ENCODE measurements at places on chromosomes 7 and 10.

DNA sequence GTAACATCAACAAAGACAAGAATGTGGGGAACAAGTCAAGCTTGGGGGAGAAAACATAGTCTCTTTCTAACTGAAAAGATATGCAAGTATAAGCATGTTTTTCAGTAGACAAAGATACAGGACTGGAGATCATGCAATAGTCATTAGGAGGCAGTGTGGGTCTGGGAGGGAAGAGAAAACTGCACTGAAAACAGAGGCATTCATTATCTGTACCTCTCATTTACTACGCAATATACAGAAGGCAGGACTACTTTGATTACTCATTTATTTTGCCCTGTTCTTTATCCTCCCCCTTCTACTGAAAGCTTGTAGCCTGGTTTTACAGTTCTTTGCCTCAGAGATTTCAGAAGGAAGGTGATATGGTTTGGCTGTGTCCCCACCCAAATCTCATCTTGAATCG is 341.2 kb downstream of the CRPPA start:
- no peak for DNase-seq

- no peak for DNase-seq
Measured at GRCh38 chr7:30681815-30682211, 443 bp downstream of the CRHR2 start.

DNA sequence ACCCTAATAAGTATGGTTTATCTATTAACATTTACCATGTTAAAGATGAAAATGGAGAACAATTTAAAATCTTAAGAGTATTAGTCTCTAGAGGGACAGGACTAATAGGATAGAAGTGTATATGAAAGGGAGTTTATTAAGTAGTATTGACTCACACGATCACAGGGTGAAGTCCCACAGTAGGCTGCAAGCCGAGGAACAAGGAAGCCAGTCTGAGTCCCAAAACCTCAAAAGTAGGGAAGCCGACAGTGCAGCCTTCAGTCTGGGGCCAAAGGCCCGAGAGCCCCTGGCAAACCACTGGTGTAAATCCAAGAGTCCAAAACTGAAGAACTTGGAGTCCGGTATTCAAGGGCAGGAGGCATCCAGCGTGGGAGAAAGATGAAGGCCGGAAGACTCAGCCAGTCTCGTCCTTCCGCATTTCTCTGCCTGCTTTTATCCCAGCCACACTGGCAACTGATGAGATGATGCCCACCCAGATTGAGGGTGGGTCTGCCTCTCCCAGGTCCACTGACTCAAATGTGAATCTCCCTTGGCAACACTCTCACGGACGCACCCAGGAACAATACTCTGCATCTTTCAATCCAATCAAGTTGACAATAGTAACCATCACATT is 140.8 kb upstream of the FAM20C start:
- DNase-seq: no peak

DNA sequence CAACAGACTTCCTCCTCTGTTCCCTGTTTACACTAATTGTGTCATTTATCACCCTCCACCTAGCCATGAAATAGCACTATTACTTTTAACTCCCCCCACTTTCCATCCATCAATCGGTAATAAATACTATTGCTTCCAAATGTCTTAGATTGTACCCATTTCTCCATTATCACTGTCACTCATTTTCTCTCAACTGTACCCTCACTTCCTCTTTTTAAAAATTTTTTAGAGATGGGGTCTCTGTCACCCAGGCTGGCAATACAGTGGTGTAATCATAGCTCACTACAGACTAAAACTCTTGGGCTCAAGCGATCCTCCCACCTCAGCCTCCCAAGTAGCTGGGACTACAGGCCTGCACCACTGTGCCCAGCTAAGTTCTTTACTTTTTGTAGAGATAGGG is 123.5 kb upstream of the EGR2 start:
- DNase-seq: no peak

GRCh38 chr7:50650057-50650664 is 85.0 kb upstream of the DDC start:
- peak; percentile 42 for DNase-seq

DNA sequence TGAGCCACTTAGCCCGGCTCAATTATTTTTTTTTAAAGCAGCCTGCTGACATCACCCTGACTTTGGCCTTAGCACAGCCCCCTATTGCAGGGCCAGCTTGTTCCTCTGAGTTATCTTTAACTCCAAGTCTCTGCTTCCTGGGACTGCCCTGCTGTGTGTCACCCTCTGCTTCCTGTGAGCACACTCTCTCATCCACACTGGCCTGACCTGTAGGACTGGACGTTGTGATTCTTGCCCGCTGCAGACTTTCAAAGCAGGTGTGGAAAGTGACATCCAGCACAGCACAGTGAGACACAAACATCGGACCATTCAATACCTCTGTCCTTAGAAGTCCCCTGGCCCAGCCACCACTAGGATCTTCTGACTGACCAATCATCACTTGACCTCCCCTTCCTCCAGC is 26.4 kb upstream of the HSPA12A start:
- DNase-seq: no peak

GRCh38 chr7:42104231-42104630 is 132.8 kb downstream of the GLI3 start:
- DNase-seq: no peak

- no peak for DNase-seq
Measured at GRCh38 chr7:137625197-137625596, 221.6 kb downstream of the DGKI start.

GRCh38 chr7:135731-136645 is 56.4 kb upstream of the FAM20C start:
- DNase-seq: no peak

DNA sequence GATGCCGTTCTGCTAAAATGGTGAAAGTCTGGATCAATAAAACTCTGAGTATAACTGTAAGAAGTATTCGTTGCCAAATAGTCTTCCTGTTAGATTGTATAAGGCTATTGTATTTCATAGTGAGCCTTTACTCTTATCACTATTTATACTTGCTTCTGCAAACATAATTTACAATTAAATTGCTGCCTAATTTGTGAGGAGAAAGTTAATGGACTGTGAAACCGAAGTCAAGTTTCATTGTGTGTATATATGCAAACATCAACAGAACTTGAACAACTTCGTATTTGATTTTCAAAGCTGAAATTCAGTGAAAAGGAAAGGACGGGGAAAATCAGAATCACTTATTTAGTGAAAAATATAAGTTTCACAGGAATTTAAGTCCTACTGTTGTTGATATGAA is 135.9 kb upstream of the CCDC6 start:
- peak; percentile 22 for DNase-seq

GRCh38 chr10:101570428-101571270 is 17.4 kb downstream of the POLL start:
- DNase-seq: peak; percentile 42

GRCh38 chr7:101728128-101728527 is 89.3 kb upstream of the CUX1 start:
- no peak for DNase-seq

DNA sequence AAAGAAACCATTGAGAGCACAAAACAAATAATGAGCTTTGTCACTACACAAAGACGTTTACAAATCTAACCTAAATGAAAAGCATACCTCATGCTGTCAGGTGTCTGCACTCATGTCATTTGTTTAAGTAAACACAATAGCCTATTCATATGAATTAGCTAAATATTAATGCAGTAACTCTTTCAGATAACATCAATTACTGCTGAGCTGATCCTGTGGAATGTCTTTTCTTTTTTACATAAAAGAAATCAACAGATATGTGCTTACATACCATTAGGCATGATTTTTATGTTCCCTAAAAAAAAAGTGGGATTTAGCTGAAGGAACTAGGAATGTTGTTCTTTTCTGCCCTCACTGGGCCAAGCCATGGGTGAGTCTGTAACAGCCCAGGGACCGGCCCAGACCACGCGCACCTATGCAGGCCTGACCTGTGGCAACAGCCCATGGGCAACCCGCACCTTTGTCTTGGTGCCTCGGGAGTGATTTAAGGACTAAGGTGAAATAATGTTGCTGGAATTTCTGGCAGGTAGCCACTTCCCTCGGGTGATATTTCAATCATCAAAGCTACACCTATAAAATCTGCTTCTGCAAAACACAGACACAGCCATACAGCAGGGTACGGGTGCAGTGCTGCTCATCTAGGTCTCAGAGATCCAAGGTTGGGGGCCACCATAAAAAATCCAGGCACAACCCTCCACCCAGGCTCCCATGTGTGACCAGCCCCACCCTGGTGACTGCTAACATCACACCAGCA is 44.6 kb downstream of the FGFR2 start:
- peak; percentile 31 for DNase-seq

- DNase-seq: no peak
Measured at GRCh38 chr7:47591655-47592572, 10.0 kb upstream of the TNS3 start.

GRCh38 chr7:73954861-73955260 is 73.1 kb upstream of the ELN start:
- DNase-seq: no peak

DNA sequence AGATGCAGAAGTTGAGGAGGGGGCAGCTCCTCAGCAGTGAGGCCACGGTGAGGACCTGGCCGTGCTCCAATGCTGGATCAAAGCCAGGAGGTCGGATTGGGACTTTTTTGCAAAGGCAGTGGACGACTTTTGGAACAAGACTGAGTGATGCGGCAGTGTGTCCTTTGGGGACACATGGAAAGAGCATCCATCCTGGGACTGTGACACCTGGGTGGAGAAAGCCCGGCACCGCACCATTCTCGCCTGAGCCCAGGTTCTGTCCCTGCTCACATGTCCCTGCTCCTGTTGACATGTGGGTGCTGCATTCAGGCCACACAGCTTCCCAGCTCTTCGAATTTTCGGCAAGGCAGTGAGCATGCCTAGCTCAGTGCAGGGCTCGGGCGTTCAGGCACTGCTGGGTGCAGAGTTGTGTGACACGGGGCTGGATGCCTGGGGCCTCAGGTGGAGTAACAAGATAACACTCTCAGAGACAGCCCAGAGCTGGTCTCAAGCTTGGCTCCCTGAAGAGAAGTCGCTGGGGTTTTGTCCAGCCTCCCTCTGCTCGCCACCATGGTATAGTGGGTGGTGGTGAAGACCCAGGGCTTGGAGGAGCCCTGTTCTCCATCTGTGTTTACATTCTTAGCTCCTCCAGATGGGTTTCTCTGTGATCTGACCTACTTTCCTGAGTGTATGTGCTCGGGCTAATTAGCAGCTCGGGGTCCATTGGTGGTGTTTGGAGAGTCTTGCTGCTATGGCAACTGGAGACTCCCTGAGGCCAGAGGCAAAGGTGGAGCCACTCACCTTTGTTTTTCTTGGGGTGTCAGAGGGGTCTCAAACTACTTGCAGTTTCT is 111.7 kb upstream of the BTBD16 start:
- peak; percentile 58 for DNase-seq

- no peak for DNase-seq
Measured at GRCh38 chr7:37446371-37446770, 2.3 kb downstream of the ELMO1 start.

DNA sequence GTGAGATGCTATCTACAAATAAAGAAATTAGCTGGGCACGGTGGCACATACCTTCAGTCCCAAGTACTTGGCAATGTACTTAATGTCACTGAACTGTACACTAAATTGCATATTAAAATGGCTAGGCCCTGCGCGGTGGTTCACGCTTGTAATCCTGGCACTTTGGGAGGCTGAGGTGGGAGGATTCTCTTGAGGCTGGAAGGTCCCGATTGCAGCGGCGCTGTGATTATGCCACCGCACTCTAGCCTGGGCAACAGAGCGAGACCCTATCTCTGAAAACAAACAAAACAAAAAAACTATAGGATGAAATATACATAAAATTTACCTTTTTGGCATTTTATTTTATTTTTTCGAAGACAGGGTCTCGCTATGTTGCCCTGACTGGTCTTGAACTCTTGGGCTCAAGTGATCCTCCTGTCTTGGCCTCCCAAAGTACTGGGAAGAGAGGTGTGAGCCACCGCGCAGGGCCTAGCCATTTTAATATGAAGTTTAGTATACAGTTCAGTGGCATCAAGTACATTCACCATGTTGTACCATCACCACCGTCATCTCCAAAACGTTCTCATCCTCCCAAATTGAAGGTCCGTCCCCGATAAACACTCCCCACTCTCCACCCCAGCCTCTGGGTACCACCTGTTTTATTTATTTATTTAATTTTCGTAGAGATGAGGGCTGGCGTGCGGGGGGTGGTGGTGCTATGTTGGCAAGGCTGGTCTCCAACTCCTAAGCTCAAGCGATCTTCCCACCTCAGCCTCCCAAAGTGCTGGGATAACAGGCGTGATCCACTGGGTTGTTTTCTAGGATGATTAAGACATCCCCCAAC is 1.3 kb upstream of the EIF3B start:
- DNase-seq: peak; percentile 85

DNA sequence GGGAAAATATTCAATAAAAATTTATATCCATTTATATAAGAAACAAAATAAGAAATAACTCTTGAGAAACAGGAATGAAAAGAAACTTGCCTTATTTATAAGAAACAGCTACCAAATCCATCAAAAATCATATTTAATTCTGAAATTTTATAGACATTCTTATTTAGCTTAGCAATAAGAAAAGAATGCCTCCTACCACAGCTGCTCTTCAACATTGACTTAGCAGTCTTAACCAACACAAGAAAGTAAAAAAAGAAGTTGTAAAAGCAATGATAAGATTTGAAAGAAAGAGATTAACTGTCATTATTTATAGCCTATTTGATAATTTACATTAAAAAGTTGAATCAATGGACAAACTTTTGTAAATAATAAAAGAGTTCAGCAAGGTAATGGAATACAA is 212.8 kb downstream of the ZNF365 start:
- no peak for DNase-seq

GRCh38 chr10:98097616-98098015 is 36.8 kb upstream of the R3HCC1L start:
- peak; percentile 53 for DNase-seq

- DNase-seq: no peak
Measured at GRCh38 chr7:489876-490275, 29.8 kb downstream of the PDGFA start.

DNA sequence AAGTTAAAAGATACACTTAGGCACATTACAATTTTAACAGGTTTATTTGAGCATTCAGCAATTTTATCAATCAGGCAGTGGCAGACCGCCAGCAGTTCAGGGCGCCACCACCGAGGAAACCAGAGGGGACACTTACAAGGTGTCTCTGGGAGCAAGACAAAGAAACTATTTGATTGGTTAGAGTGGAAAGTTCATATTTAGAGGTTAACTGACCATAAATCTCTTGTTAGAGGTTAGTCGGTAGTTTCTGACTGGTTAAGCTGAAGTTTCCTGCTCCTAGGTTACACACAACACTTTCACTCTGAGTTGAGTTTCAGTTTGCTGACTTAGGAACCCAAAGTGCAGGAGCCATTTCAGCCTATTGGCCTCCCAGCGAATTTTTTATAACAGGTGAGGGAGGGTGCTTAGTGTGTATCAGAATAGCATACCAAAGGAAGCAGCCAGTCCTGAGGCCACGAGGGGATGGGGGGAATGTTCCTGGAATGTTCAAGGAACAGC is 10.8 kb upstream of the PVRIG start:
- DNase-seq: no peak

GRCh38 chr10:92547676-92548075 is 26.2 kb downstream of the IDE start:
- no peak for DNase-seq

DNA sequence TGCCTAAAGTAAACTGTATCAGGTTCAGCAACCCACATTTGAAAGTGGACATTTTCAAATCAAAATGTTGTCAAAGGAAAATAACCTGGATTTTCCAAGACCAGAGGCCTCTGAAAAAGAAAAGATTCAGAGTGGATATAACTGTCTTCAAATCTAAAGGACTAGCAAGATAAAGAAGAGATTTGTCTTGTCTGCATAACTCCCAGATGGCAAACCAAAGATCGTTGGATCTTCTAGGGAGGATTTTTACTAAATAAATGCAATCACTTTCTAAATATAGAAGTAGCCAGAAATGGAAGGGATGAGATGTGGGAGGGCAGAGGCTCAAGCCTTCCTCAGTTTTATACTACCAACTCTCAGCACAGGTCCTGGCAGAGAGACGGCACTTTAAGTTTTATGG is 39.0 kb downstream of the CABCOCO1 start:
- DNase-seq: no peak

- no peak for DNase-seq
Measured at GRCh38 chr10:116826803-116827202, 22.5 kb upstream of the ENO4 start.
